ENCODE measurements at places on chromosomes 3 and 15. TPM values are rescaled to one million over a fixed set of nuclear protein-coding genes. Genes with fewer than 3 reads are reported as not detected.
A peak's percentile ranks its signal among the peaks of the same experiment; 100 is the strongest.

The PLA2G4E gene
- total RNA-seq: not detected

DNA sequence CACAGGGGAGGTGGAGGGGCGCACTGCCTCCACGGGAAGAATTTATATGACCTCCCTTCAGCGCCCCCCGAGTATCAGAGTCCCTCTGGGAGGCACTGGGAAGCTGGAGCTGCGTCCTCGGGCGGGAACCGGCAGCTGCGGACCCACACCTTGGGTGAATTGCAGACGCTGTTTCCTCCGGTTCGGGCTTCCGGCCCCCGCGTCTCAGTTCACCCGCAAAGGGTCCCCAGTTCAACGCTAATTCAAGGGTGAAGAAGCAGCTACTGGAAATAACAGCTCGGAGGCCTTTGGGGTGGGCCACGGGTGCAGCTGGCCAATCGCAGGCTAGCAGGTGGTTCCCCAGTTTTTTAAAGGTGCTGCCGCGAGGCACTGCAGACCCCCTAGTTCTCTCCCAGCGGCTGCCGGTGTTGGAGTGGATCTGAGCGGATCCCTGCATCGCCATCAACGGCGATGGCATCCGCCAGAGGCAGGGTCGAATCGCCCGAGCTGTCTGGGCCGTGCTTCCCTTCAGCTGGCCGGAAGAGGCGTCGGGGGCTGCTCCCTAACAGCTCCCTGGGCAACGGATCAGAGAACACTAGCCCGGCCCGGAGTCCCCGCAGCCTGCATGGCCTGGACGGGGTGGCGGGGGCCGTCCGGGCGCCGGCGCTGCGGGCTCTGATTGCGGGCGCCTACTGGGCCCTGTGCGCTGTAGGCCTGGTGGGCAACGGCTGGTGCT lies 19.4 kb upstream of the ADAMTS7 start:
- DNase-seq: no peak

GRCh38 chr15:67134067-67134838 lies 68.9 kb downstream of the SMAD3 start:
- DNase-seq: no peak

The ZNF619 gene
- total RNA-seq: 4.0 TPM

DNA sequence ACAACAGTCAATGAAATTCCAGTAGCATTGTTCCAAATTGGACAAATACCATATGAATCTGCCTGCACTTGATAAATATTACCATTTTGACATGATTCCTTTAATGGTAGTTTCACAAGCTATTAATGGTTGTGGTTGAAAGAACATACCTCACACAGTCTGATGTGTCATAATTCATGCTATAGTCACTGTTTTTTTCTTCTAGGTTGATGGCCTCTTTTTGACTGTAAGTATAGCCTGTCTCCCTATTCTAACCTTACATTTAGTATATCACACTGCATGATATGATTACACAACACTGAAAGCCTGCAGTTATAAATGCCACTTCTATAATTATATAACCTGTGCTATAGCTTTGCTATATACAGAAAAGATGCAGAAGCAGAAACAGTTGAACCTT lies 834.1 kb downstream of the NSUN3 start:
- no peak for DNase-seq

DNA sequence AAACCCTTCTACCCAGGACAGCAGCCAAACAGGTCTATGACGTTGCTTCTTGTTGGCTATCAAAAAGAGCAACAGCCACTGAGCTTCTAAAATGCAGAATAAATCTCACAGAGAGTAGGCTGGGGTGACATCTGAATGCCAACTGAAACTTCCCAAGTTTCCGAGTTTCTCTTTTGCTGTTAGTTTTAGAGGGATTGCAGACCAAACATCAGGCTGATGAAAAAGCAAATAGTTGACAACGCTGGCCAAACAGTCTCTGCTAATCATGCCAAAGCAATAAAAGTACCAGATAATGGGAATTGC lies 670 bp upstream of the CBLB start:
- no peak for DNase-seq

- DNase-seq: no peak
Observed at GRCh38 chr3:157059661-157060060, 100.3 kb downstream of the CCNL1 start.

DNA sequence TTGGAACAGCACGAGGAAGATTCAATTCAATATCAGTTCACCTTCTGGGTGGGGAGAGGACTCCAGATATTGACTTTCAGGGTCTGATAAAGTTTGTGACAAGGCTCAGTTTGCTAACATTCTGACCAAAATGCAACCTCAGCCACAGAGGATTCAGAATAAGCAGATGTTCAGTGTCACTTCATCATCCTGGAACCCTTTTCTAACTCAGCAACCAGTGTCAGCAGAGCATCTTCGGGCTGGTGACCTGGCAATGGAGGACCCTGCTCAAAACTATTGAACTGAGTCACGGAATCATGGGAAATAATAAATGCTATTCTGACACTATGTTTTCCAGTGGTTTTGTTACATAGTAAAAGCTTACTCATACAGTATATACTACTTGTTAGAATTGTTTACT lies 433.4 kb upstream of the CFAP20DC start:
- DNase-seq: no peak

DNA sequence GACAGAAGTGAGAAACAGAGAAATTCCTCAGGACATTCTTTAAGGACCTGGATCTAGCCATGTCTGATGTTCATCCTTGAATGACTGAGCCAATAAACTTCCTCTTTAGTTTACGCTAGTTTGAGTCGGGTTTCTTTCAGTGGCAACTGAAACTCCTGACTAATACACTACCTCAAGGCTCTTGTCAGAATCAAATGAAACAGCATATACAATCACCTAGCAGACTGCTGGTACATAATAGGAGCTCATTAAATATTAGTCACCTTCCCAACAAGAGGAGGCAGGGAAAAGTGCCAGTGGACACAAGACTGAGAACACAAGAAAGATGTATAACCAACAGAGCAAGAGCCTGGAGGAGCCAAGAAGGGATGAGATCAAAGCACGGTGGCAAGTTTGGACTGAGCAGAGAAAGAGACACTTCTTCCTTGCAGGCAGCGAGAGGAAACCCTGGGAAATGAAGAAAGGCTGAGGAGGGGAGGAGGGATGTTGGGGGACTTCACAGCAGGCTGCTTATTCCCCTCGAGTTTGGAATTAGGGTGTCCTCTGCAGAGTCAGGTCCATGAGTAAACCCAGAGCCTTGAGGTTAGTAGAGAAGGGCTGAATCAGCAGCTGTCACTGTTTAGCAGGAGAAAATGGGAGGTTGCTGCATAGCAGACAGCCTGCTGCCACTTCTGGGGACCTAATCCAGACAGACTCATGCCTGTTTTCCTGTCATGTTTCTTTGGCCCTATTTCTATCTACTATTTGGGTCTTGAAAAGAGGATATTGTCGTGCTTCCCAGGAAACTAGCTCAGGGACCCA lies 73.3 kb downstream of the MRPL46 start:
- DNase-seq: no peak

GRCh38 chr3:76402926-76403325 lies 617.6 kb upstream of the ZNF717 start:
- no peak for DNase-seq

The MB21D2 gene
- total RNA-seq: 4.9 TPM

DNA sequence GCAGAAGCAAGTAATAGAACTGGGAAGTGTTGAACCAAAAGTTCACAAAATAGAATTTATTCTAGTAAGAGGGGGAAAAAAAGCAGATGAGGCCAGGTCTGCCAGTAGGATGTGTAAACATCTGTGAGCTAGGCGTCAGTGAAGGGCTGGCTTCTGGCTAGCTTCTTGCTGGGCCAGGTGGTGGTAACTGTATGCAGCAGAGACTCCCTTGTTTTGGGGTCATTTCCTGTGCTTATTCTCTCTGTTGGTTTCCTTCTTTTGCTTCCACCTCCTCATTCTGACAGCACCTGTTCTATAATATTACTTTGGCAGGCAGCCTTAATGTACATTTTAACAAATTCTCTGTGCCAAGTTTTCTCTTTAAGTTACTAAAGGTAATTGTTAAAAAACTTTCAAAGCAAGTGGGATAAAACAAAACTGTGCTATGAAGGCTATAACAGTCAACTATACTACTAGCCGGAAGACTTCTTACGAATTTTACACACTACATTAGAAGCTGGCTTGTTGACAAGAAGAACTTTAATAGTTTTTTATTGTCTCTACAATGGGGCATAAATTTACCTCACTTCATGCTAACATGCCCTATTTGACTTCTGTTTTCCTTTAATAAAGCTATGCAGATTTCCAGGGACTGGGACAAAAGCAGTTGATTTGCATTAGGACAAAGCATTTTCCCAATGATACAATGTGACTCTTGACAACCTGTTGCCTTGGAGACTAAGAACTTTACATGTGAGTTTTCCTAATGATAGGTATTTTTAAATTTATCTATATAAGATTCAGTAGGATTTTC lies 318.8 kb upstream of the NAALADL2 start:
- DNase-seq: no peak

The SH2D7 gene
- not detected for total RNA-seq

- DNase-seq: no peak
Observed at GRCh38 chr15:63792584-63792983, 41.2 kb downstream of the HERC1 start.

The THSD4 gene
- total RNA-seq: 71.2 TPM

GRCh38 chr3:36653095-36653494 lies 111.3 kb downstream of the DCLK3 start:
- DNase-seq: no peak

- no peak for DNase-seq
Observed at GRCh38 chr3:196666001-196666867, 26.7 kb downstream of the NRROS start.

The SERPINI2 gene
- total RNA-seq: not detected

The CCR8 gene
- not detected for total RNA-seq

The ISL2 gene
- not detected for total RNA-seq

DNA sequence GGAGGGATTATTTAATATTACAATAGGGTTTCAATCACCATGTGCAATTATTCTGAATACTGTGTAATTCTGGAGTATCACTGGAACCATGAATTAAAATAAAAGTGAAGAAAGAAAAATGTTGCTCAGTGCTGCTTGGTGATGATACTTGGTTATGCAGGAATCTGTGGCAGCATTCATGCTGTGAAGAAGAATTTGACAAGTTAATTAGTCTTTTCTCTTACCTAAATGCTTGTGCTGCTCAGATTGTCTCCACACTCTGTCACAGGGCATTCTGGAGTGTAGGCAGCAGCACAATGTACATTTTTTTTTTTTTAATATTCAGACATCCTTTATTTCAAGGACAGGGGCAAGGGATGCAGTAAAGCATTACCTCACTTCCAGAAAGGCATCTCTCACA lies 749.3 kb upstream of the CADM2 start:
- DNase-seq: no peak

- DNase-seq: no peak
Observed at GRCh38 chr15:55774113-55774970, 31.4 kb upstream of the PRTG start.

DNA sequence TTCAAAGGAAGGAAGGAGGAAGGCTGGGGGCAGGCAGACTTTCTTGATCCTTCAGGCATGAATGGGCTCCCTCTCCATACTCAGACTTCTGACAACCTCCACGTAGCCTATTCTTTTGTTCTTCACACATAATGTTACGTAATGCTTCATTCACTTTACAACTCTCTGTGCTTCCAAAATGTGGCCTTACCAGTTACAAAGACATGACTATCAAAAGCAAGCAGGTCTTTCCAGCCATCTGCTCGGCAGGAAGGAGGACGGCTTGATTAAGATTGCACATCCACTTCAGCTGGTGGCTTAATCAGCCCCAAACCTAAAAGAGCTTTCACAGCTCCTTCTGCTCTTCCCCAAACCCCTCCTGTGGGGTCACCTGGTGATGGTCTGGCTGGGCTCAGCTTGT lies 263.2 kb downstream of the XXYLT1 start:
- DNase-seq: no peak

- no peak for DNase-seq
Observed at GRCh38 chr3:179401561-179401960, 49.7 kb downstream of the GNB4 start.

DNA sequence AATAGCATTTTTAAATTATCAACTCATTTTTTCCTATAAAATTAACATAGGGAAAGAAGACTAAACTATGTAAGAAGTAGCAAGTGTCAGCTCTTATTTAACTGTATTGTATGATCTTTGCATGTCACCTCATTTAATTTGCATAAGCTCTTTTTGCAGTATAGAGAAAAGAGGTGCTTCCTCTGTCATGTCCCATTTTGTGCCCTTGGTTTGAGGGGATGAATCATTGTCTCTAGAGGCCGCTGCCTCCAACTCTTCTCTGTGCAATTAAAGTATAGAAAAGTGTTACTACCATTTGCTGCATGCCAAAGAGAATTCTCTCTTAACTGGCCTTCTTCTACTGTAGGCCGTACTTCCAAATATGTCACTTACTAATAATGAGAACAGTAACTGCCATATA lies 93.4 kb downstream of the LRRC28 start:
- DNase-seq: no peak

DNA sequence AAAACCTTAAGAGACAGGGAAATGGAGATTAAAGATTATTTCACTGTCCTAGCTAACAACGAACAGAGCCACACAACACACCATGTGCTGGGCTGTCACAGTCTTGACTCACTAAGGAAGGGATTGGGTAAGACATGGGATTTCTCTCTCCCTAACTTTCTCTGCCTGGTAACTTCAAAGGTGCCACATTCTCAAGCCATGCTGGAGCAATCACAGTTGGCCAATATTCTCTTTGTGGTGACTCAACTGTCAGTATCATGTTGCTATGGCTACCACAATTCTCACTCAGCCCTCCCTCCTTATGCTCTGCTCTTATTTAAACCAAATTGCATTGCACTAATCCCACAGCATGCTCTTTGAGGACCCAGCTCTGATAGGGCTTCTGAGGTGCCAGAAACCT lies 74.0 kb downstream of the OXNAD1 start:
- peak; percentile 25 for DNase-seq

GRCh38 chr3:148307443-148307843 lies 390.3 kb upstream of the AGTR1 start:
- DNase-seq: no peak

- no peak for DNase-seq
Observed at GRCh38 chr3:170438836-170439235, 20.2 kb downstream of the CLDN11 start.

DNA sequence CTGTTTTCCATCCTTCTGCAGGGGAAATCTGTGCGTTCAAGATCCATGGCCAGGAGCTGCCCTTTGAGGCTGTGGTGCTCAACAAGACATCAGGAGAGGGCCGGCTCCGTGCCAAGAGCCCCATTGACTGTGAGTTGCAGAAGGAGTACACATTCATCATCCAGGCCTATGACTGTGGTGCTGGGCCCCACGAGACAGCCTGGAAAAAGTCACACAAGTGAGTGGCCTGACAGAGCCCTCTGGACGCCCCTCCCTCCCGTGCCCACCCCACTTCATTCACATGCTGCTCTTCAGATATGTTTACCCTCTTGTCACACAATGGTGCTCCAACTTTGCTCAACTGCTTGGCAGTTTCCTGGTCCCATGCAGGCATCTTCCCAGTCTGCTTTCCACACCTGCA lies 274.3 kb upstream of the TRIM42 start:
- DNase-seq: no peak

GRCh38 chr3:100041328-100041749 lies 73.0 kb downstream of the FILIP1L start:
- DNase-seq: no peak

DNA sequence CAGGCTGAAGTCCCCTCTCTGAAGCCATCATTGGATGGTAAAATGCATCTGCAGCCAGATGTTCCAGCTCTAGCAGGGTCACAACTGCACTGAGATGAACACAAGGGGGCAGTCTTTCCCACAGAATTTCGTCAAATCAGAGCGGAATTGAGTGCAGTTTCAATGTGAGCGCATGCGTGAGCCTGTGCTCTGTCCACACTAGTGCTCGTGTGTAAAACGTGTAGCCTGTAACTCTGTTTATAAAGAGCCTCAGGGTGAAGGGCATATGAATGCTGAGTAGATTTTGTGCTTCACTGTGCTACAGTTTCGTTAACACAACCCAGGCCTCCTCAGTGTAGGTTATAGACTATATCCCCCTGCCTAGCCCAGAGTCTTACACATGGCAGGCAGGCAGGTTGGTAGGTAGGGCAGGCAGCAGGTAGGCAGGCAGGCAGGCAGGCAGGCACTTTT lies 92.7 kb upstream of the GOLGA6L4 start:
- no peak for DNase-seq
